ENCODE measurements at places on chromosomes 13 and 19.

GRCh38 chr19:6312018-6312417 is 21.4 kb downstream of the ACER1 start:
- no peak for DNase-seq

- no peak for DNase-seq
These were observed 304 bp downstream of the EVI5L start for GRCh38 chr19:7830272-7830771.

DNA sequence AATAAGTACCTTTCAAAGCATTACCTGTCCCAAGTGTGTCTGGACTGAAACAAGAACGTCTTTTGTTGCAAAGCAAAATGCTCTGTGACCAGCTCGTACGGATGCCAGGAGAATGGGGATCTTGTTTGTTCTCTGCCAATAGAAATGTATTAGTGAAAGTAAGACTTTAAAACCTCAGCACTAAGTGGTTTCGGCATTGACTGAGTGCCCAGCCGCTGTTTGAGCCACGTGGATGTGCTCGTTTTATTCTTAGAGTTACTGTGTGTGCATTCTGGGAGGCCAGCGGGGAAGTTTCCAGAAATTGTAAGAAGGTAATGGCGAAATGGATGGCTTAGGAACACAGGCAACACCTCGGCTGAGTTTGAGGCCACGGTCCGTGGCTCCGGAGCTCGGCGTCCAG is 117.1 kb upstream of the USP29 start:
- no peak for DNase-seq

DNA sequence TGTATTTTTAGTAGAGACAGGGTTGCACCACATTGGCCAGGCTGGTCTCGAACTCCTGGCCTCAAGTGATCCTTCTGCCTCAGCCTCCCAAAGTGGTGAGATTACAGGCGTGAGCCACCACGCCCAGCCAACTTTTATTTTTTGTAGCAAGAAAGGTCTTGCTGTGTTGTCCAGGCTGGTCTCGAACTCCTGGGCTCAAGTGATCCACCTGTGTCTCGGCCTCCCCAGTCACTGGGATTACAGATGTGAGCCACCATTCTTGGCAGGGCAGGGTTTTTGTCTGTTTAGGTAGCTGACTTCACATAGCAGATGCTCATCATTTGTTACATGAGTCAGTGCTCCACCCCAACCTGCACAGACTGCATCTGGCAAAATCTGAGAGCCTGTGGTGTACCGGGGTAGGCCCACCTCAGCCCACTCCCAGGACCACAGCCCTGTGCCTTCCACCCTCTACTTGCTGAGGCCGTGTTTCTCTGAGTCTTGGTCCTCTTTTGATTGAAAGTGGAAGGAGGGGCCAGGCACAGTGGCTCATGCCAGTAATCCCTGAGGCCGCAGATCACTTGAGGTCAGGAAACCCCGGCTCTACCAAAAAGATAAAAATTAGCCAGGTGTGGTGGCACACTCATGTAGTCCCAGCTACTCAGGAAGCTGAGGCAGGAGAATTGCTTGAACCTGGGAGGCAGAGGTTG is 4.2 kb upstream of the TNPO2 start:
- DNase-seq: no peak

- no peak for DNase-seq
These were observed 54.1 kb downstream of the GPC6 start for GRCh38 chr13:93280688-93281087.

- no peak for DNase-seq
These were observed 1599.2 kb downstream of the EFNB2 start for GRCh38 chr13:104936304-104936703.

GRCh38 chr13:105936816-105937215 is 598.6 kb downstream of the EFNB2 start:
- no peak for DNase-seq

GRCh38 chr13:105952233-105952972 is 583.1 kb downstream of the EFNB2 start:
- no peak for DNase-seq

DNA sequence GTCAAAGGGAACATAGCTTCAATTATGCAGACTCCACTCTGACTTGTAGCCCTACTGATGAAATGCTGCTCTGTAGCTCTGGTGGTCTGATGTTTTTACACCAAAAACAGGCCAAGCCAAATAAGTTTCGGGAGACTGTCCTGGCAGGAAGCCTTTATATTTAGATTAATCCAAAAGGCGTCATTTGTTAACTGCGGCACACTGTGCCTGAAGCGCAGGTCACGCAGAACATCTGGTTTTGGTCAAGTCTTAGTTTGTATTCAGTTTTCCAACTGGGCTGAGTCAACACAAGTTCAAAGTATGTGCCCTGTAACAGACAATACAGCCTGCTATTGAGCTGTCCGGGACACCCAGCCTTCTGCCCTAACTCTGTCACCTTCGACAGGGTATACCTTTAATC is 154.6 kb upstream of the IPO5 start:
- no peak for DNase-seq

- DNase-seq: no peak
These were observed 3.4 kb downstream of the NUMBL start for GRCh38 chr19:40686882-40687524.

- DNase-seq: no peak
These were observed 126.2 kb downstream of the KCNRG start for GRCh38 chr13:50141375-50141975.

DNA sequence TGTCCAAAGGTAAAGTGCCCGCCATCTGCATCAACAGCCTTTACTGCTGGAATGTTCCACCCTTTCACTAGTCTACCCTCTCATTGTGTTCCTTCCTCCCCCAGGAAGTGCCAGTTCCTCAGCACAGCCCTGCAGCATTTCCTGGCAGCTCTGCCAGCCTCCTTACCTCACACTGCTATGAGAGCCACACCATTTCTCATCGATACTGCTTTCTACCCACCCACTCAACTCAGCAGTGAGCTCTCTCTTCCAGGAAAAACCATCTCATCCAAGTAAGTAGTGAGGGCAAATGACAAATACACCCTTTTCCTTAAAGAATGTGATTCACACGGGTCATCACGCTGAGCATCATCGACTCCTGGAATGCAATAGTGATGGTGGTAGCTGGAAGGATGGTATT is 19.8 kb downstream of the UQCRFS1 start:
- no peak for DNase-seq

DNA sequence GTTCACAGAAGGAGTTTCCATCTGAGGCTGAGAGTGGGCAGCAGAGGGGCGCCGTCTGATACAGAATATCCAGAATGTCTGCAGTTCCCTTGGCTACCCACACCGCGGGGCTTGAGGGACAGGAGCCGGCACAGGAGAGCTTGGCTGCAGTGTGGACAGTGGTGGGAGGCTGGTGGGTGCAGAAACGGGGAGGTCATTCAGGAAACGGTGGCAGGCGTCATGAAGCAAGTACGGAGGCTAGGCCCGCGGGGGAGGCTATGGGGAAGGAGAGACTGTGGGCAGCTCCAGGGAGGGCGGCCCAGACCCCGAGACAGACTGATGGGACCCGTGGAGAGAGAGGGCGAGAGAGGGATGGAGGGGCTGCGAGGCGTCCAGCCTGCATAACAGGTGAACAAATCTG is 55.2 kb upstream of the UQCRFS1 start:
- no peak for DNase-seq

GRCh38 chr13:77423296-77423695 is 96.4 kb upstream of the MYCBP2 start:
- DNase-seq: no peak

- no peak for DNase-seq
These were observed 10.6 kb downstream of the CLC start for GRCh38 chr19:39727070-39727800.

- DNase-seq: no peak
These were observed 768.6 kb downstream of the UQCRFS1 start for GRCh38 chr19:28444362-28444761.

GRCh38 chr19:36059180-36059910 is 4.6 kb downstream of the WDR62 start:
- DNase-seq: no peak

DNA sequence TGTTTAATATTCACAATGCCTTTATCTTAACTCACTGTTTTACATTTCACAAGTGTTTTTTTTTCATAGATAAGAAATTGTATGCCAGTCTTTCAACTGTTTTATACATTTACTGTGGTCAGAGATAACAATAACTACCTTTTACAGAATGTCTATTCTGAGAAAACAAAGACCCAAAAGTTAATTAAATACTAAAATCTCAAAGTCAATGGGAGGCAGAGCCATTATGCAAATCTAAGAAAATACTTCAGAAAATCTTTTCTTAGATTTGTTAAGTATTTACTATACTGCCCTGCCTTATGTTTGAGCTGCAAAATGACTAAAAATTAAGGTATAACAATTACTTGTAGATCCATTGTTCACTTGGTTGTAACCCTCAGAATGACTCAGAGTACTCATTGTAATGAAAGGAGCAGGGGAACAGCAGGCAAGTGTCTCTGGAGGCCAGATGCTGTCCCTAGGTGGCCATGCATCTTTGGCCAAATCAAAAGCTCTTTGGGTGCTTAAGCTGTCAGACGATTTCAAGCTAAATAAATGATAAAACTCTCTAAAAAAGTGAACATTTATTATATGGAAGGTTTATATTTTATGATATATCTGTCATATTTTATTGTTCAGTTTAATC is 770.1 kb upstream of the PCDH20 start:
- DNase-seq: no peak

GRCh38 chr19:57249329-57249728 is 8.9 kb downstream of the ZNF805 start:
- DNase-seq: no peak

Measured in NCI-H1105 (cell line).